ENCODE measurements at places on chromosomes 2 and 18.

- DNase-seq: no peak
- no peaks in the 10 kb centered on the region for H3K36me3 ChIP-seq
- no peaks in the 10 kb centered on the region for H3K4me1 ChIP-seq
- no peak overlapping the region for H3K4me3 ChIP-seq
These were observed 582.4 kb upstream of the RAB6C start for GRCh38 chr2:129396980-129397599.

DNA sequence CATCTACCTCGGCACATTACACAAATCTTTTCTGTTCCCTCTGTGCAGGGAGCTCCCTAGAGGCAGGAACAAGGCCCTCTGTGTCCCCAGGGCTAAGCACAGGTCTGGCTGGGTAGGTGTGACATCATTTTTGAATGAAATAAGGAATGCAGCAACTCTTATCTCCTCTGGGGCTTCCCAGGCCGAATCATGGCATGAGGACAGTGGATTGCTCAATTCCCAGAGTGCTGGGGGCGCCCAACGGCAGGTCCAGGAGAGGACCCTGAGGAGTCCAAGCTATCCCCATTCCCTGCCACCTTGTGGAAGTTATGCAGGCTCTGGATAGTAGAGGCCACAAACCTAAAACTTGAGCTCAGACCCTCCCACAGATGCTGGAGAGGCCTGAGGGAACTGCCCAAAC lies 158.0 kb upstream of the RAB6C start:
- no peaks in the 10 kb centered on the region for H3K4me1 ChIP-seq
- no peaks in the 10 kb centered on the region for H3K36me3 ChIP-seq
- no peak overlapping the region for H3K27ac ChIP-seq
- no peak overlapping the region for H3K4me3 ChIP-seq
- no peak for DNase-seq

- H3K4me1 ChIP-seq: no peaks in the 10 kb centered on the region
- no peaks in the 10 kb centered on the region for H3K36me3 ChIP-seq
- H3K4me3 ChIP-seq: no peak overlapping the region
- H3K27me3 ChIP-seq: no peaks in the 10 kb centered on the region
- no peak for DNase-seq
These were observed 161.2 kb upstream of the XIRP2 start for GRCh38 chr2:166727095-166727494.

- DNase-seq: no peak
- no peaks in the 10 kb centered on the region for H3K27me3 ChIP-seq
- no peak overlapping the region for H3K27ac ChIP-seq
- no peak overlapping the region for H3K4me3 ChIP-seq
- H3K36me3 ChIP-seq: no peaks in the 10 kb centered on the region
These were observed 1184.7 kb upstream of the NXPH2 start for GRCh38 chr2:139964721-139965440.

DNA sequence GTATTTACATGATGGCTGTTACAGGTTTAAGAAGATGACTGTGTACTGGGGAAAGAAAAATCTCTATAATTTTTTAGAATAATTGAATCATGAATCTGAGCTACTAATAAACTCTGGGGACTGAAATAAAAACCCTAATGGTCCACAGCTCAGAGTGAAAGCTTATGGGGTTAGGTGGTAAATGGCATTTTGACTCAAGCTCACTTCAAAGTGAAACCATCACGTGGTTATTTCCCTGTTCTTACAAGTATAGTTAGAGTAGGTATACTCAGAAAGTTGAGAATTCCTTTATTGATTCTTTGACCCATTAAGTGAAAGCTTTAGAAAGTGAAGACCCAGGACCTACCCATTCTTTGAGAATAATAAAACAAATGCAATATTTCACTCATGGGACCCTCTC lies 626.2 kb upstream of the SETBP1 start:
- DNase-seq: no peak
- no peak overlapping the region for H3K27ac ChIP-seq
- no peaks in the 10 kb centered on the region for H3K27me3 ChIP-seq
- H3K4me1 ChIP-seq: no peaks in the 10 kb centered on the region
- H3K36me3 ChIP-seq: no peaks in the 10 kb centered on the region
- H3K4me3 ChIP-seq: no peak overlapping the region

DNA sequence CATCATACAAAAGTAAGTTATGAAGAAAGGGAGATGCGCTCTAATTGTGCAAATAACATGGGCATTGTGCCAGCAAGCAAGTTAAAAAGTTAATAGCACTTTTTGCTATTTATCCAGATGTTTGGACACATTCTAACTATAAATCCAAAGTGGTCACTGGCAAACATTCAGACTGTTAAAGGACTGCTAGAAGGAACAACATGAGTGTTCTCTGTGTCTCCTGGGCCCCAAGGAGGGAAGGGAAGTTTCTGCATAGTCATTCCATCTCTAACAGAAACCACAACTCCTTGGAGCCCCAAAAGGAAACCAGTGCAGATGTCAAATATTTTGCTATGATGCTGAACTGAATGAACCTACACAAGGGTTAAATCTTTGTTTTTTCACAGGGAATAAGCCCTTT lies 213.3 kb upstream of the HNRNPA3 start:
- H3K4me1 ChIP-seq: no peaks in the 10 kb centered on the region
- no peaks in the 10 kb centered on the region for H3K27me3 ChIP-seq
- H3K4me3 ChIP-seq: no peak overlapping the region
- no peaks in the 10 kb centered on the region for H3K36me3 ChIP-seq
- DNase-seq: no peak

GRCh38 chr18:28961669-28962228 lies 784.8 kb upstream of the CDH2 start:
- no peak overlapping the region for H3K27ac ChIP-seq
- H3K27me3 ChIP-seq: no peaks in the 10 kb centered on the region
- H3K4me3 ChIP-seq: no peak overlapping the region
- no peaks in the 10 kb centered on the region for H3K4me1 ChIP-seq
- peaks cover 2% of the 10 kb centered on the region for H3K36me3 ChIP-seq
- no peak for DNase-seq

GRCh38 chr18:2549462-2549861 lies 21.8 kb downstream of the METTL4 start:
- no peak overlapping the region for H3K27ac ChIP-seq
- H3K4me1 ChIP-seq: no peaks in the 10 kb centered on the region
- H3K36me3 ChIP-seq: no peaks in the 10 kb centered on the region
- no peak for DNase-seq
- H3K4me3 ChIP-seq: no peak overlapping the region

- H3K36me3 ChIP-seq: no peaks in the 10 kb centered on the region
- H3K4me3 ChIP-seq: no peak overlapping the region
- no peak overlapping the region for H3K27ac ChIP-seq
- no peak for DNase-seq
These were observed 45.1 kb upstream of the TNP1 start for GRCh38 chr2:216904974-216905373.

All from breast epithelium (tissue), 4 donors.